Activated CD8-positive, alpha-beta memory T cell treated with anti-CD3 and anti-CD28 coated beads, Interleukin-2, amount 10 ng/mL, durations not matched to agents 7 days and 5 days (primary cell): ENCODE measurements at places on chromosomes 12 and 14.

DNA sequence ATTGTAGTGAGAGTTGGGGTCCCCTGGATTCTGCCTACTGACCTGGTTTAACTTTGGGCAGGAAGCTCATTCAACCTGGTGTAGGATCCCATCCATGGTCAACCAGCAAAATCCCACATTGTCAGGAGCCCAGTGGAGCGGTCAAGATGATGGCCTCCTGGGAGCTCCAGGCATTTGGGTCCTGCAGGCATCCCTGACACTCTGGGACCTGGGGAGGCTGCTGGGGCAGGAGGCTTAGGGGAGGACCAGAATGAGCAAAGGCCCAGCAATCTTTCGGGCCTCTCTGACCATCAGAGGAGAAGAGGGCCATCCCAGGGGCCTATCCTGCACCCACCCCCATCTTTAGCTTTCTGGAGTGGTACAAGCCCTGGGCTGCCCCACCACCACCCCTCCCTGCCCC lies 104.0 kb downstream of the PRMT8 start:
- no peak overlapping the region for H3K27ac ChIP-seq
- DNase-seq = no peak
- H3K36me3 ChIP-seq = no peaks in the 10 kb centered on the region
- H3K27me3 ChIP-seq = peaks cover 2% of the 10 kb centered on the region
- H3K4me3 ChIP-seq = no peak overlapping the region
- H3K4me1 ChIP-seq = no peaks in the 10 kb centered on the region

DNA sequence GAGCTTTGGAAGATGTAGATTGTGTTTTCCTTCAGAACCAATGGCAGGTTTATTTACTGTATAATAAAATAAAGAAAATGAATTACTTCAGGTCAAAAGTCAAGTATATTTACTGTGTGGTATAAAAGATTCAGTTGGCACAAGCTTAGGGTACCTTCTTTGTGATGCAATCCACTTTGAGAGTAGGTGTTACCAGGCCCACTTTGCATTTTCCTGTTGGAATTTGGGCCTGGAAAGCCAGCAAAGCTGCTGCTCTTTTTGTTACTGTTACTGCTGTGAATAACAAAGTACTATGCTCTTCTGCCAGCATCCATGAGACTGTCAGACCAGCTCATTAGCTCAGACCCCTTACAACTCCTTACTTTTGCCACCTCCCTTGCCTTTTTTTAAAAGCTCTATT lies 649.0 kb upstream of the SEL1L start:
- H3K4me1 ChIP-seq = no peaks in the 10 kb centered on the region
- H3K27ac ChIP-seq = no peak overlapping the region
- no peaks in the 10 kb centered on the region for H3K27me3 ChIP-seq
- H3K36me3 ChIP-seq = no peaks in the 10 kb centered on the region
- H3K4me3 ChIP-seq = no peak overlapping the region

DNA sequence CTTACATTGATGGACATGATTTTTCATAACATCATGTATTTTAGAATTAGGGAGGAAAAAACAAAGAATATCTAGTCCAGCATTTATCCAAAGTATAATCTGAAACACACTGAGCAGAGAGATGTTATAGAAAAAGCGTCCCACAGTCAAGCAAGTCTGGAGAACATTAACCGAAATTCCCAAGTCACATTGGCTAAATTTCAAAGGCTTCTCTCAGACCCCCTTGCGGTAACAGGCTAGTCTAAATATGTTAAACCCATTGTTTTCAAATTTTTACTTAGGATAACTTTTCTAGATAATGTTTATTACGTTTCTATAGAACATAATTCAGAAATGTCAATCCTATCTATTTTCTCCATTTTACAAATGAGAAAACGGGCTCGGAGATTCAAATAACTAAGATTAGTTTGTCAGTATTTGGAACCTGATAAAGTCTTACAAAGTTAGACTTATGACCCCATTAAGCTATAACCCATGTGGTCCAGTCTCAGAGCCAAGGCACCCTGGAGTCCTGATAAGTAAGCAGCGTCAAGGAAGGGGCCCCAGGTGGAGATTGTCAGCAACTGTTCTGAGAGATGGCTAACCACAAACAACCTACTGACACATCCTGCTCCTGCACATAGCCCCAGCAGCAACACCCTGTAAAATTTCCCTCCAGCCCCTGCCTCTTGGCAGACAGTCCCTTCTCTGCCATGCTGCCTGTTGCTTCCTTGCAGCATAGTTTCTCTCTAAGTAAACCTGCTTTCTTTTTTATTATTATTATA lies 220.6 kb upstream of the TMEM260 start:
- peak; percentile 61 for DNase-seq
- H3K4me1 ChIP-seq = peaks cover 19% of the 10 kb centered on the region
- no peak overlapping the region for H3K4me3 ChIP-seq
- H3K27ac ChIP-seq = no peak overlapping the region
- H3K36me3 ChIP-seq = no peaks in the 10 kb centered on the region
- H3K27me3 ChIP-seq = no peaks in the 10 kb centered on the region

DNA sequence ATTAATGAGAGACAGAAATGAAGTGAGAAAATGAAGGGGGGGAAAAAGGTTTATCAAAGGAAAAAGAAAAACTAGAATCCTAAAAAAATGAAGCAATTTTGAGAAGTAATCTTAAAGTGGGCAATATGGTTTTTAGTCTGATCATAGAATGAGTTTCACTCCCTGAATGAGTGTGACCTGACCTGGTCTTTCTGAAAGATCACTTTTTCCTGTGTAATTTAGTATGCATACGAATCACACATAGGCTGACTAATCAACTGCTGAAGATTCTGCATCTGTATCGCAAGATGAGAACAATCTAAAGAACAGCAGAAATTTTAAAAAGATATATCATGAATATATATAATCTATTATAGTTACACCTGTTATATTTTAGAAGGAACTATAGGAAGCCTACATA lies 11.3 kb downstream of the GNPTAB start:
- H3K27ac ChIP-seq = peak overlapping the region; percentile 88
- peaks cover 69% of the 10 kb centered on the region for H3K4me1 ChIP-seq
- no peaks in the 10 kb centered on the region for H3K27me3 ChIP-seq
- peaks cover 53% of the 10 kb centered on the region for H3K36me3 ChIP-seq

DNA sequence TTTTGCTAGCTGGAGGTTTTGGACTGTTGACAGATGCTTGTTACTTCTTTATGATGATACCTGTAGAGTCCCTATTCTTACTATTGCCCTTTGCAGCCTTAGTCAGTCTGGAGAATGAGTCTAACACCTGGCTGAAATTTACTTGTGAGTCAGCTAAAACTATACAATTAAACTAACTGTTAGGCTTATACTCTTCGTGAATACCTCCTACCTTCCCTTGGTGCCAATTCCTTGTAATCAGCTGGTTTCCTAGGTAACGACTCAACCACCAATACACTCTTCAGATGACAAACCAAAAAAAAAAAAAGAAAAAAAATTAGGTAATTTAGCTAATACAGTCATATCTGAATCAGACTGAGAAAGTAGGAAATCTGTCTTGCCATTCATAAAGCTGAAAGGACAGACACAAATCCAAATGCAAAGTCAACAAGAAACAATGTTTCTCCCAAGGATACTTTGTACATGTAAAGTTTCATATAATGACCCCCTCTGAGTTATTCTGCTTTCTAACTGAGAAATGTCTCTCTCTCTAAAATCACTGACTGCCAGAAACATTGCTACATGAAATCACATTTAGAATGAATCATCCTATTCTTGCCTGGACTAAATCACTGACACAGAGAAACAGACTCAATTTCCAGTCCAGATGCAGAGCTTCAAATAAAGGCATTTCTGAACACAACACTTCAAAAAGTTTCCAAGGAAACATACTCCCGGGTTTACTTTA lies 56.5 kb upstream of the CDKL1 start:
- H3K4me3 ChIP-seq = no peak overlapping the region
- no peak for DNase-seq
- peaks cover 48% of the 10 kb centered on the region for H3K36me3 ChIP-seq
- H3K27me3 ChIP-seq = no peaks in the 10 kb centered on the region
